ENCODE measurements at places on chromosomes 5 and 9. TPM values are rescaled to one million over a fixed set of nuclear protein-coding genes. Genes with fewer than 3 reads are reported as not detected.

Gene EIF4E1B
- not detected for total RNA-seq

Gene RANBP17
- total RNA-seq, result 25.8 TPM

Gene DDX4
- total RNA-seq, result not detected

Gene RAPGEF6
- 23.4 TPM for total RNA-seq

Gene SAXO1
- not detected for total RNA-seq

Gene HAPLN1
- not detected for total RNA-seq

Gene IL9
- total RNA-seq, result not detected

Gene NFIB
- 70.8 TPM for total RNA-seq

Gene IL33
- total RNA-seq, result not detected

Gene ANKRD18A
- total RNA-seq, result 46.0 TPM

Gene SLIT3
- total RNA-seq, result 0.34 TPM

Gene CDC14B
- 9.3 TPM for total RNA-seq

Gene NR2F1-AS1
- 3.2 TPM for total RNA-seq

Gene CAAP1
- 29.2 TPM for total RNA-seq

Gene ANKHD1
- total RNA-seq, result 142 TPM

Gene MEGF9
- 5.7 TPM for total RNA-seq

Gene ANKRD18B
- 12.5 TPM for total RNA-seq

Gene PCDHA11
- total RNA-seq, result 0.27 TPM

Gene PCDHA9
- 0.25 TPM for total RNA-seq

Gene PCDHB5
- total RNA-seq, result 1.7 TPM

Measured in MCF 10A (cell line).